ENCODE measurements at places on chromosomes 5 and 9.

DNA sequence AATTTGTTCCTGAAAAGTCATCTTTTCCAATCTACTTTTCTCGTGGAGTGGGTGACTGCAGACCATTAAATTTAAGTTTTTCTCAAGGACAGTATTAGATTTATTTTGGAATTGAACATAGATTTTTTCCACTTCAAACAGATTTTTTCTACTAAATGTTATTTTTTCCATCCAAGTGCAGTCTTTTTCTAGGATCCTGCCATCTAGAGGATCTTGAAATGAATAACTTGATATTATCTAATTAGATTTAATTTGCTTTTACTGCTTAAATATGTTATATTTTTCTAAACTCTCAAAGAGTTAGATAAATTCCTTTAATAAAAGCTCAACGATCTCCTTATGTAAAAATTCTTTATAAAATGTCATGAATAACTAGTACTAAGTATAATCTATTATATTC lies 136.9 kb upstream of the PRR16 start:
- DNase-seq: no peak

GRCh38 chr5:166551384-166551783 lies 1740.1 kb upstream of the WWC1 start:
- no peak for DNase-seq

DNA sequence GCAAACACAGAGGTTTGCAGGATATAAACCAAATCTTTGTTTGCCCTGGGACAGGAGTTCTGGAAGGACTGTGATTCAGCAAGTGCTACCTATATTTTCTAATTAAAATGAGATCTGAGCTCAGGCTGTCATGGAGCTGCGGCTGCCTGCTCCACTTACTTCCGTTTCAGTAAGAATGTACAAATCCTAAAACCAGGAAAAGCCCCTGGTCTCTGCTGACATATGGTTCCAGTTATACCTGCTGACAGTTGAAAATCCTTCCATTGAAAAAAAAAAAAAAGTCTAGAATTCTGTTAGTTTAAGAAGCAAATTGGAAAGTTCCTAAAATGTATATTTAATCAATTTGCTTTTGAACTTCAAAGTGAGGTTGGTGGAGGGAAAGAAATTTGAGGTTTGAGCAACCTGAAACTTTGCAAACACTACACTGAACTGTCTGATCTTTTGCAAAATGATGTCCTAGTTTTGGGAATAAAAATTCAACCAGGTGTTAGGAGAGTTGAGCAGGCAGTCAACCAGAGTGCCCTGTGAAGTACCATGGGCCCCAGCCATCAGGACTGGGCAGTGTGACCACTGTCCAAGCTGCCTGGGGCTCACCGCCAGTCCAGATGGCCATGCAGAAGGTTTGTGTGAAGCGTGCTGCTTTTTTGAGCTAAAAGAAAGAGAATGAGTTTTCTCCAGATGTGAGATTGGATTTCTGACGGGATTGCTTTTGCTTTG lies 50.6 kb downstream of the SHB start:
- DNase-seq: no peak

DNA sequence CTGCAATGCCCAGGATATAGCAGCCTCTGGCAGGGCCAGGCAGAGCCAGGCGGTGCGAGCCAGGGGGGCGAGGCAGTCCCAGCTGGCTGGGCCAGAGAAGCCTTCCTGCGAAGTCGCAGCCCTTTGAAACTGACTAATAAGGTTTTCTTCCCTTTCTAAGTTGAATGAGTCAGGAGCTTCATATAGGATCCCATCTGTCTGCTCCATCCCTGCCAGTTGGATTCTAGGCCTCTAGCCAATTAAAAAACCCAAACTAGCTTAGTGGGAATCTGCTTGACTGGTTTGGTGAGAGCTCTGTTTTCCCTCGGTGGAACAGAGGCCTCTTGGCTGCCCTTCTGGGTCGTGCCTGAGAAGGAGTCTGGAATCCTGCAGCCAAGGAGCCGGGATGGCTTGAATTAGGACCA lies 70.1 kb upstream of the RAPGEF1 start:
- DNase-seq: peak; percentile 47

DNA sequence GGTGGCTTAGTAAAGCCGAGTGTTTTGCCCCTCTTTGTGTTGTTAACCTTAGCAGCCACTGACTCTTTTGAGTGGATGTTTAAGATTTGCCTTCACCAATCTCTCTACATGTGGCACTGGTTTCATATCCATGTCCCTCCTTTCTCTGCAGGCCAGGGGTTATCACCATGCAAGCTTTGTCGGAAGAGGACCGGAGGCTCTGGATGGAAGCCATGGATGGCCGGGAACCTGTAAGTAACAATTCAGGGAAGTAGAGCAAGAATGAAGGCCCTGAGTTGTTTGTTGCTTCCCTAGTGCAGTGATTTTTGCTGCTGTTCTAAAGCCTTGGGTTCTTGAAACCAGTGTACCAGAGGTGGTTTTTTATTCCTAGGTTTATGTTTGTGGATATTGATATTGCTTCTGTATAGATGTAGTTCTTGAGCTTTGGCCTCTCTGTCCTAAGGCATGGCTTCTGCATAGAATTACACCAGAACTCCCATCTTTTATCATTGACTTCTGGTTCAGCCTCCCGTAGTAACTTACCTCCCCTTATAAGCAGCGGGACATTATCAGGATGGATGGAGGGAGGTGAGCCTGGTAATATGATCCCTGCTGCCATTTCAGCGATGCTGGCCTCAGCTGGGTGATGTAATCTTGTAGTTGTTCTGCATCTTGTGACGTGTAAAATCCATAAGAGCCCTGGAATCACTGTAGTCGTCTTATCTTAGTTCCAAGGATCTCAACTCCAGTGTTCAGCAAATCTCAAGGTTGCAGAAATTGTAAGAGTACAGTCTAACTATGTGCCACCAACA lies 161.9 kb downstream of the ARHGAP26 start:
- no peak for DNase-seq

GRCh38 chr5:109868737-109869136 lies 179.0 kb downstream of the MAN2A1 start:
- no peak for DNase-seq

DNA sequence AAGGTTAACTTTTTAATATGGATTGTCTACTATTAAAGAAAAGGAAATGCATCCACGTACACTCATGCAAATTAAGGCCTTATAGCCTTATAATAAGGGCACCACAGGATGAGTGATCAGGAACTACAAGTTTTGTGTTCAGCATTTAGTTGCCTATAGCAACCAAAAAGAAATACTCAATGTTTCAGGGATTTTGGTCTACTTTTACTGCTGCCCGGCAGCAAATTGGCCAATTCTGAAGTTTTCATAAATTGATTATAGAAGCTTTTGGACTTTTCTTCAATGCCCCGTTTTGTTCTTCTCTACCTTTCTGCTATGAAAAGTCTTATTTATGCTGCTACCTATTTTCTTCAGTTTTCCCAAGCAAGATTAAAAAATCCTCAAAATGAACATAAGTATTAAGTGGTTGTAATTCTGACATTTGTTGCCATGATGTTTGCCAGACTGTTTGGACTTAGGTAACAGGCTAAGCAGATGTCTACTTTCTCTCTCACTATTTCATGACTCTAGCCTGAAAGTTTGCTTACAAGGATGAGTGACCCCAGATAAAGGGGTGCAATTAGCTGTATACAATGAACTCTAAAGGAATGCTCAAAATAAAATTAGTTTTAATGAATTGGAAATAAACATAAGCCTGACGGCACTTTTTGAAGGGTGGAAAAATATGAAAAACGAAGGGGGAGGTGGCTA lies 391.5 kb upstream of the DAB2 start:
- no peak for DNase-seq

GRCh38 chr9:115121181-115121580 lies 3.2 kb upstream of the TNC start:
- DNase-seq: no peak

DNA sequence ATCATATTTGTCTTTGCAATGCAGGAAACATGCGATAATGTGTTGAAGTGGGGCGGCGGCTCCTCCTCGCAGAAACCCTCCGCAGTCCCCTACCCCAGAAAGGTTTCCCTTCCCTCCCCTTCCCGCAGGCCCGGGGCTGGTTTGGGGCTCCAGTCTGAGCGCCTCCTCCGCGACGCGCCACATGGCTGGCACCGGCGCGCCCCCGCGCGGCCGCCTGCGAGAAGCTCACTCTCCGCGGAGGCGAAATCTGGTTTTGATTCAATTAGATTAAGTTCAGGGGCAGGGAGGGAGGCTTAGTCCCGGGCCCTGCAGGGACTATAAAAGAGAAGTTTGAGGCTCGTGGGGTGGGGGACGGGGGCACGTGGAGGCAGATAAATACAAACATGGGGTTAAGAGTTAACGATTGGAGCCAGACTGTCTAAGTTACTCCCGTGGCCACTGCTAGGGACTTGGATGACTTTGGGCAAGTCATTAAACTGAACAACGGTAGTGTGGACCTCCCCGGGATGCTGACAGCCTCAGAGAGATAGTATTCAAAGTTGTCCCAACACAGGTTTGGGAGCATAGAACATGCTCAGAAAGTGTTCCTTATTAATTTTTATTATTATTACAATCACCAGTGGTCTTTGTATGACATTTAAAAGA lies 69.4 kb downstream of the MSX2 start:
- DNase-seq: peak; percentile 77

DNA sequence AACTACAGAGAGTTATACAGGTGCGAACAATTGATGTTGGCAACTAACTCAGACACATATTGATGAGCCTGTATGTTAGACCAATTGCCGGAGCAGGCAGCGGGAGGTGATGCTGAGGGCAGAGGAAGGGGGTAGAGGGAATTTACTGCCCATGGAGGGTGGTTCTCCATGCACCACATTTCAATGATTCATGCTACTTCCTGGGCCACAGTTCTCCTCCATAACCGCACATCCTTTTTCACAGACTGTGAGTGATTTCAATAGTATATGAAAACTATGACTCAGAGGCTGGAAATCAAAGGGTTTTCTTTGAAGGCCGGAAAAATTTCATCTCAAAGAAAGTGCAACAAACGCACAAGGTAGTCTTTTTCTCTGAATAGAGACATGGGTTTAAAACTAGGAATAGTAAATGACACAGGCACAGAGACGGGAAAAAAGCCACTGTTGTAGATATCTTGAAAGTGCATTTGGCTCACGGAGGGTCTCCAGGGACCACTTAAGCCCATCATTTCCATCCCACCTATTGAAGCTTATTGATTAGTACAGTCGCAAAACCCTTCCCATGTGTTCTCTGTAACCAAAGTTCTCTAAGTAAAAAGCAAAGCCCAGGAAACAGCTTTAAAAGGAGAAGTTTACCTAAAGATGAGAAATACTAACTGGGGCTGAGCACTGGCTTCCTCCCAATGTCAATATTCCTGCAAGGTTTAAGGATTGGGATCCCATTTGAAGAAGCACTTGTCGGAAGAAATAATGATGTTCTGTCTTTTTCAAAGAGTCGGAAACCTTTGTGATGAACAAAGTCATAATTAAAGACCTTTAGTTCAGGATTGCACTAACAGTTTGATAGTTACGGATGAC lies 28.0 kb upstream of the ADAM19 start:
- peak; percentile 55 for DNase-seq

DNA sequence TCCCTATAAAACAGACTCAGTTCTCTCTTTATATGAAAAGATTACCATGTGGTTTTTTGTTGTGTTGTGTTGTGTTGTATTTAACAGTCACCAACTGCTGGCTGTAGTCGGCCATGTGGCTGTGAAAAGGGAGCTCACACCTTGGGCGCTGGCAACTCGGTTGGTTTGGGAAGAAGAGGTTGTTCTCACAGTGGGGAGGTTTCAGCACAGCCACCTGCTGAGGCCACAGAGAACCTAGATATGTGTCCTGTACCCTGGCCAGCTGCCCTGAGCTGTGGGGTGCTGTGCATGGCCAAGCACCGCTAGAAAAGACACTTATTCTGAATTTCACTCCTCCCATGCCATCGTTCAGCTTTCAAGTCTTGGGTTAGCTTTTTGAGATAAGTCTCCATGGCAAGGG lies 58.8 kb downstream of the SYK start:
- DNase-seq: no peak

- DNase-seq: peak; percentile 49
Observed at GRCh38 chr9:81456431-81457006, 232.8 kb downstream of the TLE1 start.

- DNase-seq: no peak
Observed at GRCh38 chr9:107699231-107699630, 209.7 kb upstream of the KLF4 start.

- peak; percentile 90 for DNase-seq
Observed at GRCh38 chr5:141691867-141692532, 10.0 kb upstream of the ARAP3 start.

DNA sequence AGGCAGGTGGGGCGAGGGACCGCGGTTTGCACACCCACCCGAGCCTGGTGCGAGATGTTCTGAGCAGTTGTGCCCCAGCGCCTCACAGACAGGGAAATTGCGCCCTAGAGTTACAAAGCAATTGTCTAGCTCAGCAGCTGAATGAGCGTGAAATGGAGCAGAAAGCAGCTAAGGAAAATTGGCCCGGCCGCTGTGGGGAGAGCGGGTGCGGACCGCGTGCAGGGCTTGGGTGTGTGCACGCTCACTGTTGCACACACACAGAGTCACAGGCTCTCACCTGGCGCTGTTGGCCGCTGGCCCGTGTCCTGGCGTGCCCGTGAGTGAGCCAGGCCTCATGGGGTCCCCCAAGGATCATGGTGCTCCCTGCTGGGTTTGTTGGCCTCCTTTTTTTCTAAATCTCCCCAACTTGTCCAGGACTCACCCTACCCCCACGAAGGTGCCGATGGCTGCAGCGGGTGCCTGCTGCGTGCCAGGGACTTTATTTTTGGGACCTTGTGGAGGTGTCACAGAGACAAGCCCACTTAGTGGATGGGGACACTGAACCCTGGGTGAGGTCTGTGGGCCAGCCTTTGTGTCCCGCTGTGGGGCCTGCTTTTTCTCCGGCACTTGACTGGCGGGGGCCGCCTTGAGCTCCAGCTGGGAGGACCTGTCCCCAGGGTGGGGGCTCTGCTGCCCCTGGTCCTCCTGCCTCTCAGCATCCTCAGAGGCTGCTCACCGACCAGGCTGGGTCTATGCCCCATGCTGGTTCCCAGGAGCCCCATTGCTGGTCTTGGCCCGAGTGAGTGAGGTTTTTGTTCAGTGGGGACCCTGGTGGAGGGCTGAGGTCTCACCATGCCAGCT lies 5.2 kb downstream of the RXRA start:
- DNase-seq: no peak

DNA sequence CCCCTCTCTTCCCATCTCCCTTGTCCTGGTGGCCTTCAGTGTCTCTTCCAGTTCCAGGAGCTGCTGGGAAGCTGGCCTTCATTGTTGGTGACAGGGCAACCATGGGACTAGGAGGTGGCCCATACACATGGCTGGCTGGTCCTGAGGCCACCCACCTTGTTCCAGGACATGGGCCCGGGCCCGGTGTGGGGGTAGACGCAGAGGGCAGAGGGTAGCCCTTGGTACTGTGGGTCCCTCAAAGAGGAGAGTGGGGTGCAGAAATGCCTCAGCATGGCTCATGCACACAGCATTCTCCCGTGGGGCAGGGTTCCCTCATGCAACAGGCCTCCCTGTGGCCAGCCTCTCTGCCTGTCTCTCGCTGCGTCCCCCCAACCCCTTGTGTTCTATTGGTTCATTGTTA lies 20.8 kb downstream of the SLC6A7 start:
- DNase-seq: no peak

DNA sequence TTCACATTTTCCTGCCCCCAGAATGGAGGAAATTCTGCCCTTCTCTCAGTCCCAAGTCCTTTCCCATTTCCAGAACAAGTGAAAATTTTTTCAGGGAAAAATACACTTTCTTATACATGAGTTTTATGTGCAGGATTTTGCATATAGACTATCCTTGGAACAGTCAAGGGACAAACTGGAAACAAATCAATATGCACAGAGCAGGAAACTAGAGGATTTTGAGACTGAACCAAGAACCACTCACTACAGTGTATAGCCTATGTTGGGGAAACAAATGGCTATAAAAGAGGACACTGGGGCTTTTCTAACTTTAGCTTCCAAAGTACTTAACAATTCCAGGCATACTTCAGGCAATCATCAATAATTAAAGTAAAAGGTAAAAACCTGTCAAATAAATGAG lies 1036.1 kb upstream of the ARRDC3 start:
- no peak for DNase-seq
